Stimulated activated CD8-positive, alpha-beta memory T cell treated with anti-CD3 and anti-CD28 coated beads, Interleukin-12 subunit alpha, Interleukin-12 subunit beta, amount 100 ng/mL, for 1 hour (primary cell): ENCODE measurements at places on chromosomes 1 and 21.

- DNase-seq: no peak
Measured at GRCh38 chr1:12180315-12180714, 13.5 kb downstream of the TNFRSF1B start.

GRCh38 chr1:178689769-178690168 lies 35.3 kb upstream of the RALGPS2 start:
- no peak for DNase-seq

DNA sequence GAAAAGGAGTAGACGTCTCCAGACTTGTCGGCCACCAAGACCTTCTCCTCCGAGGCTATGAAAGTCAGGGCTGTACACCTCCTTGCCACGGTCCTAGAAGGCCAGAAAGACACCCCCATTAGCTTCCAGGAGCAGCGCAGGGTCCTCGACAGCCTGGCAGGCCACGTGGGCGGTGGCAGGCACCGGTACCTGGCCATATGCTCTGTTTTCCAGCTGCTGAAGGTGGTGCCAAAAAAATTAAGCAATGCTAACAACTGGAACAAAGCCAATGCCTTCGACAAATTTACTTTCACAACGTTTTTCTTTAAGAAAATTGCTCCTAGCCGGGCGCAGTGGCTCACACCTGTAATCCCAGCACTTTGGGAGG lies 15.9 kb downstream of the WDR4 start:
- DNase-seq: no peak

DNA sequence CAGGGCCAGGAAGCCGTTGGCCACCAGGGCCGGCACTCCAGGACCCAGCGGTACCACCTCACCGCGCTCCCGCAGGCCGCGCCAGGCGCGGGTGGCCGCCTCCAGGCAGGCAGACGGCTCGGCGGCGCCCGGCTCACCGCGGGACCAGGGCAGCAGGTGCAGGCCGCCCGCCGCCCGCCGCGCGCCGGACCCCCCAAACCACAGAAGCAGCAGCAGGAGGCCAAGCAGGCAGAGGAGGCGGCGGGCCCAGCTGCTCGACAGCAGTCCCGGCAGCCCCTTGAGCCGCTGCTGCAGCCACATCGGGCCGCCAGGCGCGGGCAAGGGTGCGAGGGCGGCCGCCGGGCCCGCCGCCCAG lies 312 bp downstream of the KIAA2013 start:
- DNase-seq: no peak

GRCh38 chr1:220032911-220033310 lies 13.4 kb downstream of the EPRS1 start:
- DNase-seq: no peak

GRCh38 chr1:54323324-54323739 lies 82.9 kb downstream of the SSBP3 start:
- DNase-seq: no peak

GRCh38 chr1:71037829-71038620 lies 9.6 kb downstream of the PTGER3 start:
- DNase-seq: no peak

DNA sequence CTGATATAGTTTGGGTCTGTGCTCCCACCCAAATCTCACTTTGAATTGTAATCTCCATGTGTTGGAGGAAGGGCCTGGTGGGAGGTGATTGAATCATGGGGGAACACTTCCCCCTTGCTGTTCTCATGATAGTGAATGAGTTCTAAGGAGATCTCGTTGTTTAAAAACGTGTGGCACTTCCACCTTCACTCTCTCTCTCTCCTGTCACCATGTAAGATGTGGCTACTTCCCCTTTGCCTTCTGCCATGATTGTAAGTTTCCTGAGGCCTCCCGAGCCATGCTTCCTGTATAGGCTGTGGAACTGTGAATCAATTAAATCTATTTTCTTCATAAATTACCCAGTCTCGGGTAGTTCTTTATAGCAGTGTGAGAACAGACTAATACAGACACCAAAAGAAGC lies 40.4 kb downstream of the FRRS1 start:
- DNase-seq: no peak

- DNase-seq: no peak
Measured at GRCh38 chr1:236759252-236759859, 35.7 kb upstream of the MTR start.
